NCI-H1048 (cell line): ENCODE measurements at places on chromosomes 7 and 10.

DNA sequence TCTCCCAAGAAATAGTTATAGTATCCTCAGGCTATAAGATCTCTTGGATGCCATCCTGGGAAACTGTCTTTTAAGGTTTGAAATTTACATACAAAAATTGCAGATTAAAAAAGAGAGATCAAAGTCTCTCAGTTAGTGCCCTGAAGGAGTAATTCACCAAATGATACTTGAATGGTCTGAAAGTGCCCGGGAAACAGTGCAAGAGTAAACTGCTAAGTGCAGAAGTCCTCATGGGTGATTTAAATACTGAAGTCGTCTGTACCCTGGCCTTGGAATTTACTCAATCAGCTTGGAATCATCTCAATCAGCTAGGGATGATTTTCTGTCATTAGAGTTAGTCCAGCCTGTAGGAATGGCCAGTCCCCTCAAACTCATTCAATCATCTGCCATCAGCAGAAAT lies 155.3 kb downstream of the GLI3 start:
- DNase-seq = no peak

DNA sequence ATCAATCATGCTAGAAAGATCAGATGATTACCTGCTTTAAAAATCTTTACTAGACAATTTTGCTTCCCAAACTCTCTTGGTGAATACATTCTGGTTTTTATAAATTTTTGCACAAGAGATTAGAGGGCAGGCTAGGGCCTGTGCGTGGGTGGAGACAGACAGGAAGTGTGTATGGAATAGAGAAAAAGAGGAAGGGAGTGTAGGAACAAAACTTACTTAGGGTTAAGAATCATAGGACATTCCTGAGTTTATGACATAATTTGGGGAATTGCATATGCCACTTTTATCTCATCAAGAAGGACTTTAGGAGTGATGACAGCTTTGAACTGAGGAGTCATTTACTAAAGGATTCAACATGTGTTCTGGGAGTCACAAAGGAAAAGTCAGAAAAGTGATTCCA lies 31.3 kb downstream of the LAMB1 start:
- no peak for DNase-seq

- DNase-seq = no peak
Observed at GRCh38 chr7:66267249-66267648, 62.1 kb downstream of the TPST1 start.

GRCh38 chr10:12808014-12808613 lies 193.4 kb downstream of the CCDC3 start:
- DNase-seq = no peak

GRCh38 chr10:50397312-50398140 lies 146.2 kb upstream of the ASAH2 start:
- DNase-seq = no peak

GRCh38 chr7:88396295-88396947 lies 89.7 kb upstream of the STEAP4 start:
- no peak for DNase-seq

GRCh38 chr10:88232029-88232895 lies 350.9 kb downstream of the RNLS start:
- DNase-seq = no peak

- DNase-seq = no peak
Observed at GRCh38 chr10:119933179-119933578, 40.6 kb downstream of the SEC23IP start.

GRCh38 chr7:44280993-44281721 lies 44.2 kb downstream of the CAMK2B start:
- DNase-seq = no peak

- no peak for DNase-seq
Observed at GRCh38 chr10:71804077-71804476, 30.8 kb upstream of the VSIR start.

DNA sequence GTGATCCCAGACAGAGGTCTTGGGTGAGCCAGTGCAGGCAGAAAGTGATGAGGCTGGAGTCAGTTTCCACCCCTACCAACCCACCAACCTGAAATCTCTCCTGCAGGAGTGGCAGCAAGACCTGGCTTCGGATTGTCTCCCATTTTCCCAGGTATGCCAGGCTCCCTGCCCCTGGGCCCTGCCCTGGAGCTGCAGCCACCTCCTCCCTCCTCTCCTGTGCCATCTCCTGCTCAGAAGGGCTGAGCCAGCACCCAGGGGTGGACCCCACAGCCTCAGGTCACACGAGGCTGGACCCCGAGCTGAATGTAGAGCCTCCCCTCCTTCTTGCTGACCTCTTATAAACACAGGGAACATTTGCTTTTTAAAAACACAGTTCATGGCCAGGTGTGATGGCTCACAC lies 17.0 kb upstream of the LIMK1 start:
- no peak for DNase-seq

DNA sequence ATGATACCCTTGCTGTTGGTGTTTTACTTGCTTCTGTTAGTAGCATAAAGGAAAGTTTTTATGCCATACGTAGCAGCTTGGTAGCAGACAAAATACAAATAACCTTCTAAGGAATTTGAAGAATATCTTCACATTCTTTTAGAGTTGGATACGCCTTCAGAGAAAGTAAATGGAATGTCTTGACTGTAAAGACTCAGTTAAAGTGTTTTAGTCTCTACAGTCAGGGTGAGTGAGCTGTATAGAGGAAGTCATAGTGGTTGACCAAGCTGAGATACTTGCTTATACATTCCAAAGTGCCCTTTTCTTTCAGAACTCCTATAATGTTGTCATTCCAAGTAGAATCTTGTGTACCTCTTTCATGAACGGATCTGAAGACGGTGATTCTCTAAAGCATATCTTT lies 37.7 kb downstream of the RABGEF1 start:
- DNase-seq = no peak

- DNase-seq = no peak
Observed at GRCh38 chr10:90856964-90857634, 740 bp downstream of the HTR7 start.

- peak; percentile 88 for DNase-seq
Observed at GRCh38 chr7:104434129-104434528, 105.7 kb downstream of the LHFPL3 start.

DNA sequence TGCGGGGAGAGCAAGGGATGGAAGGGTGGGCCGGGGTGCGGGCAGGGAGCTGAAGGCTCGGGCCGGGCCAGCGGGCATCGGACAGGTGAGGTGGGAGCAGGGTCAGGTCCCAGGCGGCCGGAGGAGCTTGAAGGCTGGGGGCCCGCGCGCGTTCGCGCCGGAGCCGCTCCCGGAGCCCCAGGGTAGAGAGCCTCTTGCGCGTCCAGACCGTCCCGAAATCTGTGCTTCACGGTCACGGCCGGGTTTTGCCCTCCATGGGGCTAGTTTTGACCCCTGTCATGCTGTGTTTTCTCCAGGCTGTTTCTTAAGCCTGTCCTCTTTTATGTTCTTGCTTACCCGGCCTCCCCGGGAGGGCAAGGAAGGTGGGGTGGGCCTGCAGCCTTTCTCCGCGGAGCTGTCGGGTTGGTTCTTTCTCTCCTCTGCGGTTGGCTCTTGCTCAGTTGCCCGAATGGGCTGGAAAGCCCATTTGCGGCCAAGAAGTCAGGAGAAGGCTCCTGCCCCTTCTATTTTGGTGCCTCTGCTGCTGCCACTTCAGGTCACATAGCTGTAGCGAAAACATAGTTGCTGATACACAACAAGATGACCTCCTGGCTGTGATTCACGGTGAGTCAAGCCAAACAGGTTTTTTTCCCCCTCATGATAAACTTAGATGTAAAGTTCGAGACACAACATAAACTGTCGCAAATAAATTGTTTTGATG lies 650 bp downstream of the UBE2D1 start:
- no peak for DNase-seq

- no peak for DNase-seq
Observed at GRCh38 chr10:74883428-74883827, 57.0 kb downstream of the KAT6B start.

DNA sequence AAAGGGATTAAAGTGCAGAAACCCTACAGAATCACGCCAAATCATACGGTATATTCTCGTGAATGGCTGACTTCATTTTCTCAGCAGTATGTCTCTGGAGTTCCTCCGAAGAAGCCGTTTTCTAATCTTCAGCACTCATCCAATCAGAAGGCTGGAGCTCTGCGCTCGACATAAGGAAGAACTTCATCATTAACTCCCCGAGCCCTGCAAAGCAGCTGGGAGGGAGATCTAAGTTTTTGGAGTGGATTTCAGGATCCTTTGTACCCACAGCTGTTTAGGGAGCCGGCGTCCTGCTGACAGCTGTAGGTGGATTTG lies 40.7 kb upstream of the SDK1 start:
- DNase-seq = no peak

DNA sequence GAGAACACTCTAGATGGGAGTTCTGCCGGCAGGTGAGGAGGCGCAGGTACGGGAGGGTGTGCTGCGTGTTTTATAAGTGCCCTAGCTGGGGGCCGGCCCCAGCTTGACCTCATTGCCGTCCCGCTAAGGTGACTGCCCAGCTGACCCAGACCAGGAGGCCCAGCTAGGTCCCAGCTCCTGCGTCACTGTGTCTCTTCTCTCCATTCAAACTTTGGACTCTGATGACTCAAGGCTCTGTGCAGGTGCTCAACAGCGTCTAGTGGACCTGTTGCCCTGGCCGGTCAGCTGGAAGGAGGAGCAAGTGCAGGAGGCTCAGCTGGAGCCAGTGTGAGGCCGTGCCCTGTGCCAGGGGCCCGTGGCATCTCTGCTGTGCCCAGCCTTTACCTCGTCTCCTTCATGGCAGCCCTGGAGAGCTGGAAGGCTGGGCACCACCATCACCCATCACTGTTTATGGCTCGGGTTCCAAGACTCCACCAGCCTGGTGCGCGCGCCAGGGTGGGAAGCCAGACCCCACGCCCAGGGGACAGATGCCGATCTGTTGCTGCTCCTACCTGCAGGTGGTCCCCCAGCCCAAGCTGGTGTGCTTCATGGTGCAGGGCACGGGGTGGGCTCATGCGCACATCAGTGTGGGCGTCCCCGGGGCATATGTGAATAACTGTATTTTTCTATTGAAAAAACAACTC lies 14.6 kb downstream of the LHPP start:
- no peak for DNase-seq

DNA sequence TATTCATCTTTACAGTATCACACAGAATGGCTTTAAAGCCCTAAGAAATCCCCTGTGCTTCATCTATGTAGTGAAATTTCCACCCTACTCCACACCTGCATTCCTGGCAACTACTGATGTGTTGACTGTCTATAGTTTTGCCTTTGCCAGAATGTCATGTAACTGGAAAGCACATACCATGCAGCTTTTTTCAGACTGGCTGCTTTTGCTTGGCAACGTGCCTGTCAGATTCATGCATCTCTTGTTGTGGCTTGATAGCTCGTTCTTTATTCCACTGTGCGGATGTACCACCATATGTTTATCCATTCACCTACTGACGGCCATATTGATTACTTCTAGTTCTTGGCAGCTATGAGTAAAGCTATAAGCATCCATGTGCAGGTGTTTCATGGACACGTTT lies 30.6 kb downstream of the RBM17 start:
- DNase-seq = no peak

DNA sequence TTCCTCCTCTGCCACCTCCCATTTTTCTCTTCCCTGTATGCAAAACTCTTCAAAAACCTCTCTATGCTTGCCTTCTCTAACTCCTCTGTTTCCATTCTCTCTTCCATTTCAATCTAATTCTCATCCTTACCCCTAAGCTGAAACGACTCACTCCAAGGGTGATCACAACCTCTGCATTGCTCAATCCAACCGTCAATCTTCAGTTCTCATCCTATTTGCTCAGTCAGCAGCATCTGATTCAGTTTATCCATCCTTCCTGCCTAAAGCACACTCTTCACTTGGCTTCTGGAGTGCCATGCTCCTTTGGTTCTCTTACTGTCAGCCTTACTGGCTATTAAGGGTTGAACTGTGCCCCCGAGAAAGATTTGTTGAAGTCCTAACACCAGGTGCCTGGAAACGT lies 163.5 kb upstream of the NEBL start:
- DNase-seq = no peak

GRCh38 chr10:31883397-31883796 lies 45.2 kb downstream of the ARHGAP12 start:
- no peak for DNase-seq

- DNase-seq = no peak
Observed at GRCh38 chr10:100928039-100928438, 15.3 kb downstream of the SLF2 start.

GRCh38 chr10:79932307-79932706 lies 16.6 kb downstream of the SFTPD start:
- DNase-seq = no peak

DNA sequence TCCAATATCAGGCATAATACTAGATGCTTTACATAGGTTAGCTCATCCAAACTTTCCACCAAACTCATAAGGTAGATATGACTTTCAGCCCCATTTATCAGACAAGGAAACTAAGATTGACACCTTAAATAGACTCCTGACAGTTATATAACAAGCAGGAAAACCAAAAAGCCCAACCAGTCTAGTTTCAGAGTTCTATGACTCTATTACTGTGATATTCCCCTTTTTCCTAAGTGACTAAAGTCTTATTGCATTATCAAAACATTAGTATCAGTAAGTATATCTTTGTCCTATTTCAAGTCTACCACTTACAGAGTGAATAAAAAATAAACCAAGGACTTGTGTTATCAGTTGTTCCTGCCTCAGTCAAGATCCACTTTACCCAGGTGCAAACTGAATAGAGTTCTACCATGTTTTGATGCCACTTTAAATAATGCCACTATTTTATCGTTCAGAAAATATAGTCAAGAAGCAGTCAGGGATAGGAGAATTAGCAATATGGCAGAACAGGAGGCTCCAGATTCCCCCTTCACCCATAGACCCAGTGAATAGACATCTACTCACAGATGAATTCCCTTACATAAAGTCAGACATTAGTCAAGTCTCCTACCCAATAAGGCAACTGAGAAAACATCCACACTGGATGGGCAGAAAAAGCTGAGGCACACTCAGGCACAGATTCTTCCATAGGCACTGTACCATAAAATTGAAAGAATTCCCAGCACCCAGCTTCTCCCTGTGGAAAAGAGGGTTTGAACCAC lies 74.1 kb downstream of the CRPPA start:
- DNase-seq = no peak

DNA sequence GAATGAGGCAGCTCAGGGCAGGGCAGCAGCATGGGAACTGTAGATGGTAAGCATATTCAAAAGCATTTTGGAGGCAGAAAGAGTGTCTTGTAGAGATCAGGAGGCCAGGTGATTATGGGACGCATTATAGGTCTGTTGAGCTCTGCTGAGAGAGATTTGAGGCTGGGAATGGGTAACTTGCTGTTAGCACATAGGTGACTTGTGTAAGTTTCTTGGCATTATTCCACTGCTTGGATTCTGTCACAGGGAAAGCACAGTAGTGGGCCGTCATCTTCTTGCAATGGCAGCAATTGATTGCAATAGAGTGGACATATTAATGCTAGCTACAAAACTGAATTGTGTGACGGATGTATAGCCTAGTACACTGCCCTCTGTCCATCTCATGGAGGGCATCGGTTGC lies 434.3 kb upstream of the IGFBP3 start:
- no peak for DNase-seq

- no peak for DNase-seq
Observed at GRCh38 chr7:5423306-5423975, at the start of gene TNRC18. Gene TNRC18 (minus strand): TSS chr7:5423834. CDS start chr7:5421246, 2,588 bp downstream.

- DNase-seq = no peak
Observed at GRCh38 chr10:86401588-86402282, 35.1 kb upstream of the GRID1 start.

- DNase-seq = no peak
Observed at GRCh38 chr10:103291588-103291987, 14.7 kb downstream of the INA start.
